Activated T-cell treated with anti-CD3 and anti-CD28 coated beads for 48 hours (primary cell): ENCODE measurements at places on chromosomes 2 and 18.

DNA sequence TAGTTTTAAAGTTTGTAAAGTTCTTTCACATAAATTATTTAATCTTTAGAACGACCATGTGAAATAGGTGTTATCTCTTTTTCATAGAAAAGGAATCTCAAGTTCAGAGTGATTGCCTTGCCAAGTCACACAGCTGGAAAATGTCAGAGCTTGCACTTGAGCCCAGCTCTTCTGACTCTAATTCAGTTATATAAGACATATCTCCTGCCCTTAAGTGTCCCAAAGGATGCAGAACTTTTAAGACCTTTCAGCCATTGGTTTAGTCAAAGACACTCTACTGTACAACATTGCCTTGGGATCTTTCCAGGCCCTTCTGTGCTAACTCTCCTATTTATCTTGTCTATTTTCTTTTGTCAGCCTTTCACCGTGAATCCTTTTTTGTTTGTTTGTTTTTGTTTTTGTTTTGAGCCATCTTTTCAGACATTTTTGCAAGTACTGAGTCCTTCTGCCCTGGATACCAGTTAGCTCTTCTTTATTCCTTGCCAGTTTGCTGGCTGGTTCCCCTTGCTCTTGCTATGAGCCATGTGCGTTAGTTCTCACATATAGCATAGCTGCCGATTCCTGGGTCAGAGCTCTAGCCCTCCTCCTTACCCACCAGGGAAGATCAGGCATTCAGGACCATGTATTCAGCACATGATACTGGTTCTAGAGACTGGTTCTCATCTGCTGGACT is 160.0 kb upstream of the MYO3B start:
- no peak for DNase-seq

DNA sequence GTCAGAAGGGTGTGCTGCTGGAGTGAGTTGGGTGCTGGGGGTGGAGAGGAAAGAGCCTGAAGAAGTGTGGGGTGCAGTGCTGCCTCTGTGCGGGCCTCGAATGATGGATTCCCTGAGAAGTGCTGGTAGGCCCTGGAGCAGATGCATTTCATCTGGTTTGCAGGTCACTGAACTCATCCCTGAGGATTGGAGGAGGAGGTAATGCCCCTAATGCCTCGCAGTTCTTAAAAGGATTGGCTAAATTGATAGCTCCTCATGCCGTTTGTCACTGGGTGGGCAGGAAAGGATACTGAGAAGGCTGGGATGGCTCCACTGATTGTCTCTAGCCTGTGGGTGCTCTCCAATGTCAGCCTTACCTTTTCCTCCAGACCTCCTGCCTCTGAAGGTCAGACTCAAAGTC is 74.1 kb downstream of the CTIF start:
- DNase-seq, result no peak

DNA sequence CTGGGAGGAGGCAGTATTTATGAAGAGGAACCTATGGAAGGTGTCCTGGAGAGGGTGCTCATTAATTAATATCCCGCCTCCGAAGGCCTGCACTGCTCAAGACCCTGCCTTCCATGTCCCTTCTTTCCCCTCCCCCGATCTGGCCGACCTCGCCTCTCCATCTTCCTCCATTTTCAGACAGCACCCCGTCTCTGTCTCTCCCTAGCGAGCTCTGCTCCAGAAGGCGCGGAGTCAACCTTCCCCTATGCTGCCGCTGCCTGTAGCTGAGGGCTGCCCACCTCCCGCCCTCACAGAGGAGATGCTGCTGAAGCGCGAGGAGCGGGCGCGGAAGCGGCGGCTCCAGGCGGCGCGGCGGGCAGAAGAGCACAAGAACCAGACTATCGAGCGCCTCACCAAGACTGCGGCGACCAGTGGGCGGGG is 1.1 kb upstream of the WBP1 start:
- DNase-seq, result no peak

DNA sequence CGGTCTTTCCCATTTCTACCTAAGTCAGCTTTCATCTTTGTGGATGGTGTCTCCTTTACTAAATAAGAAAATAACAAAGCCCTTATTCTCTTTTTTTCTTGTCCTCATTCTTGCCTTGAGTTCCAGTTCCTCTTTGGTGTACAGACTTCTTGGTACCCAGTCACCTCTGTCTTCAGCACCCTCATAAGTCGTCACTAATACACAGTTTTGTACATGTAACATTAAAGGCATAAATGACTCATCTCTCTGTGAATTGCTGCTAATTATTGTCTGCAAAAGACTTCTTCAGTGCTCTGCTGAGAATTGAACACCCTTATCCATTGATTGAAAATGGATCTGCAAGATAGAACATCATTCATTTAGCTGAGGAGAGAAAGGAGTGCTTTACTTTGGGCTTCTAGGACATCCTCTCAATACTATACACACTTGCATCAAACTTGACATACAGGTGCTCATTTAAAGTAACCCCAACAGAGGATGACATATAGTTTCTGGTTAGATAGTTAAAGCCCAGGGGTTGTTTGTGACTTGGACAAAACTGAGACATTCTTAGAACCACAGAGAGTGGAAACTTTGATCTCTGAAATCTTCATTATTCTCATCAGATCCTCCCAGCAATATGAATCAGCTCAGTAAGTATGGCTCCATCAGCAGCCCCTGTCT is 97.0 kb downstream of the XRCC5 start:
- no peak for DNase-seq

- DNase-seq, result no peak
Observed at GRCh38 chr2:174581491-174581890, 16.1 kb downstream of the WIPF1 start.

DNA sequence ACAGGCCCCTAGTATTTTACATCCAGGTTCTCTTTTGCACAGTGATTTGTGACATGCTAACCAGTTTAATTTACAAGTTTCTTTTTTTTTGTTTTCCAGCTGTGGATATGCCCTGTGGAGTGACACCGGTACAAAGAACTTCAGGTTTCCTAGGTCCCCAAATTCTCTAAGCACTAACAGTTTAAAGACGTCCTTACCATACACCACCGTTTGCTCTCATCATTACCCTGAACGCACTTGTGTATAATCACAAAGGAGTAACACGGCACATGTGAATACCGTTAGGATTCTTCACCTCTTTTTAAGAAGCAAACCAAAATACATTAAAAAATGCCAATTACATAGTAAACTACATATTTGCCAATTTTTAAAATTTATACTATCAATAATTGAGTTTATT is 853 bp downstream of the LANCL1 start:
- no peak for DNase-seq

- DNase-seq, result no peak
Observed at GRCh38 chr2:74690571-74690970, 36.5 kb downstream of the SEMA4F start.

GRCh38 chr2:11072550-11072949 is 82.7 kb upstream of the SLC66A3 start:
- DNase-seq, result no peak

DNA sequence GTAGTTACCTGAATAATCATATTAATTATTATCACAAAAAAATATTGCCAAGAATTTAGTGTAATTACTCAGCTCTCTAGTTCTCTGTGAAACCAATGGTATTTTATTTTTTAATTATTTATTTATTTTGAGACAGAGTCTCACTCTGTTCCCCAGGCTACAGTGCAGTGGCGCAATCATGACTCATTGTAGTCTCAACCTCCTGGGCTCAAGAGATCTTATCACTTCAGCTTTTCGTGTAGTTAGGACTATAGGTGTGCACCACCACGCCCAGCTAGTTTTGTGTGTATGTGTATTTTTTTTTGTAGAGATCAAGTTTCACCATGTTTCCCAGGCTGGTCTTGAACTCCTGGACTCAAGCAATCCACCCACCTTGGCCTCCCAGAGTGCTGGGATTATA is 440.4 kb upstream of the CDH20 start:
- no peak for DNase-seq
